Endothelial cell (in vitro differentiated cells): ENCODE measurements at places on chromosomes 3 and 15. TPM values are rescaled to one million over a fixed set of nuclear protein-coding genes. Genes with fewer than 3 reads are reported as not detected.

MYZAP gene
- total RNA-seq: 55.3 TPM

MUC20 gene
- total RNA-seq: 0.21 TPM

CHRFAM7A gene
- 1.9 TPM for total RNA-seq

LINS1 gene
- total RNA-seq: 10.2 TPM

DLEC1 gene
- 0.62 TPM for total RNA-seq

TICRR gene
- total RNA-seq: 4.8 TPM

SUSD5 gene
- 3.9 TPM for total RNA-seq

DNA sequence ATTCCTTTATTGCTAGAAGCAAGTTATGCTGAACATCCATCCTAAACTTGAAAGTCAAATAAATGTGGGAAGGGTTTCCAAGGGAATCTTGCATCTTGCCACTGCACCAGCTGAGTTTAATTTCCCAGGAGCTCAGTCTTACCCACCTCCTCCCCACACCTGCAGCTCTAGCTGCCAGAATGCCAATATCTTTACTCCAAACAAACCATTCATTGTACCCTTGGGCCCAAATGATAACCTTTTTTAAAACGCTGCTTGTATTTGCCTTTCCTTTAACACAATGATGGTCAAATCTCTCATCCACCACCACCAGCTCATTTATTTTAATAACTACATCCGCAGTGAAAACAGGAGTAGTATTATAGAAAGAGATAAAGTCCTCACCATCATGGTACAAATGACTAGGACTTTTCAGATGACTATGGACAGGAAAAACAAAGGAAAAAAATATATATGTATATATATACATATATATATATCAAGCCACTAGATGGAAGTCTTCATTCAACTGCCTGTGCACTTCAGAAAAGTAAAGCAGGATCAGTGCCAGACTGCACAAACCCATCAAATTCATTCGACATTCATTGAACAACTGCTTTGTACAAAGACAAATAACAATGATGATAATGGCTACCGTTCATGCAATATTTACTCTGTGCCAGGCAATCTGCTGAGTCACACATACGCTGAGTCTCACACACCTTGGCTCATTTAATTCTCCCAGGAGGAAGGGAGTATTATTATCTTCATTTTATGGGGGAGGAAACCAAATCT, 44.0 kb downstream of the BFSP2 start:
- no peak for DNase-seq

GRCh38 chr3:73437828-73438227, 186.9 kb downstream of the PDZRN3 start:
- DNase-seq: no peak

- no peak for DNase-seq
Observed at GRCh38 chr15:93288728-93289294, 199.8 kb upstream of the RGMA start.

DNA sequence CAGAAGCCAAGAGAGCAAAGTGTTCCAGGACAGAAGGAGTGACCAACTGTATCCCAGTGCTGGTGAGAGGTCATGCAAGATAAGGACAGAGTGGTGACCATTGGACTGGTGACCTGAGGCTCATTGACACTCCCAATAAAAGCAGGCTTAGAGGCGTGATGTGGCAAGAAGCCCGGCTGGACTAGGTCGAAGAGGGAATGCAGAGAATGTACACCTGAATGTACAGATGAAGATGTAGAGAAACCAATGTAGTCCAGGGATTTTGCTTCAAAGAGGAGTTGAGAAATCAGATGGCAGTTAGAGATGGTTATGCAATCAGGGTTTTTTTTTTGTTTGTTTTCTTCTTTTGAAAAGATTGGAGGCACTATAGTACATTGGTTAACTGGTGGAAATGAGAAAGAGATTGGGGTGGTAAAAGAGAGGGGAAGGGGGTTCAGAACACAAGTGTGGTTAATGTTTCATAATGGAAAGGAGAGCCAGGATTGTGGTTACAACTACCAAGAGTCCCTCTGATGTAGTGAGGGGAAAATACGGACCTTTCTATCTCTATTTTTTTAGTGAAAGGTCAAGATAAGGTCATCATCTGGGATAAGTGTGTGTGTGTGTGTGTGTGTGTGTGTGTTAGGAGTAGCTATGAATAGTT, 23.3 kb downstream of the ST3GAL6 start:
- DNase-seq: no peak

- DNase-seq: no peak
Observed at GRCh38 chr3:185049710-185050109, 103.2 kb downstream of the C3orf70 start.

DNA sequence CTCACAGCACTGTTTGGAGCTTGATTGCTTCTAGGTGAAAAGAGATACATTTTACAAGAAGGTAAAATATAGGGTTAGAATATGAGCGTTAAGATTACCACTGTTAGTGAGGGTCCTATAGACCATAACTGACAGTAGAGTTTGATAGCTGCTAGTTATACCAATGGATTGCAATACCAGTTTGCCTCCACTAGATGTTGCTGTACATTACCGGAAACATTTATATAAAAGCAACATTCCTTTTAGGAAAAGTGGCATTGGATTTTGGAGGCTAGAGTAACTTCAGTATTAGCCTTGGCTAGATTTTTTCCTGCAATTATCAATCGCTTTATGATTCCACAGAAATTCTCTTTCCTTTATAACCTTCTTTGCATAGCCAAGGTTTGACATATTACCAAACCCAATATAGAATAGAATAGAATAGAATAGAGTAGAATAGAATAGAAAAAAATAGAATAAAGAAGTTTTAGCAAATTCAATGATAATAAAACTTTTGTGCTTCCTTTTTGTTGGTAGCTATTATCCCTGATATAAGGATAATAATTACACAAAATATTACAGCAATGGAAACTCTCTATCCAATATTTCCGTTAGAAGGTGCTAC, 1093.6 kb upstream of the ALCAM start:
- no peak for DNase-seq

DNA sequence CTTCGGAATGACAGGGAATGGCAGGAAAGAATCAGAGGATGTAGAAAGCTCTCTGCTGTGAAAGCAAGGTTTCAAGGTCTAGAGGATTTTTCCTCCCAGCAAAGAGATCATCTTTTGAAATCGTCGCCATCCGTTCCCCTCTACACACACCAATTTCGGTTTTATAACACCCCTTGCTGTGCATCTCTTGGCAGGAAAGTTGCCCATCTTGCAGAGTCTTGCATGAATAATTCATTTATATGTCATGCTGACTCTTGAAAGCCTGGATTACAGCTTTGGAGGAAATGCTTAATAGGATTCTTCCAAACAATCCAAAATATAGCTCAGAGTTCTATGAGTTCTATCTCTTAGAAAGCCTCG, 262.7 kb downstream of the CHL1 start:
- DNase-seq: no peak

DNA sequence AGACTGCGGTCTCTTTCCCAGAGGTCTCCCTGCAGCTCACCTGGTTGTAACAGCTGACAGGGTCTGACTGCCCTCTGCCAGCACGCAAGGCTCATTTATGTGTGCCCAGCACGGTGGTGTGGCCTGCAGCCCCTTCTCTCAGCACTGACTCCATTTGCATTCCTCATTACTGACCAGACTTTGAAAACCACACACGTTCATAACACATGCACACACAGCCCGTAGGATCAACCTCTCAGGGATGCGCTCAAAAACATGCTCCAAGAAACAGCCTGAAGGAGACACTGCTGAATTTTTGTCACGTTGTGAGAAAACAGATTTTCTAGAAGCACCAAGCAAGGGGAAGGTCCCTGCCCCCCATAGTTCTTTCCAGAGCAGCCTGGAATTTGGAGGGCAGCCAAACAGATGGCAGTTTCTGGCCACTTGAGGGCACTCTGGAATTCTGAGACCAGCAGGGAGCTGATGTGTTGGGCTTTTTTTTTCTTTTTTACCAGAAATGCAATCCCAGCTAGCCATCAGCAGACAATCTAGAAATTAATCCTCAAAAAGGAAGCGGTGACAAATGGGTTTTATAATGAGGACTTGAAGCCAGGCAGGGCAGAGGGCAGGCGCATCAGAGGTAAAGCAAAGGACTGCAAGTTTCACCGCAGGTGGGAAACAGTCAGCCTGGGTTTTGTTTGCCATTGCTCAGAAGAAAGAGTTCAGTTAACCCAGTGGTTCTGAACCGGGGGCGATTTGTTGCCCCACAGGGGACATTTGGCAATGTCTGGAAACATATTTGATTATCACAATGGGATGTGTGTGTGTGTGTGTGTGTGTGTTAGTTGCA, 170.5 kb upstream of the PROK2 start:
- peak; percentile 65 for DNase-seq

GRCh38 chr15:81531109-81531592, 157.1 kb upstream of the TMC3 start:
- DNase-seq: no peak

DNA sequence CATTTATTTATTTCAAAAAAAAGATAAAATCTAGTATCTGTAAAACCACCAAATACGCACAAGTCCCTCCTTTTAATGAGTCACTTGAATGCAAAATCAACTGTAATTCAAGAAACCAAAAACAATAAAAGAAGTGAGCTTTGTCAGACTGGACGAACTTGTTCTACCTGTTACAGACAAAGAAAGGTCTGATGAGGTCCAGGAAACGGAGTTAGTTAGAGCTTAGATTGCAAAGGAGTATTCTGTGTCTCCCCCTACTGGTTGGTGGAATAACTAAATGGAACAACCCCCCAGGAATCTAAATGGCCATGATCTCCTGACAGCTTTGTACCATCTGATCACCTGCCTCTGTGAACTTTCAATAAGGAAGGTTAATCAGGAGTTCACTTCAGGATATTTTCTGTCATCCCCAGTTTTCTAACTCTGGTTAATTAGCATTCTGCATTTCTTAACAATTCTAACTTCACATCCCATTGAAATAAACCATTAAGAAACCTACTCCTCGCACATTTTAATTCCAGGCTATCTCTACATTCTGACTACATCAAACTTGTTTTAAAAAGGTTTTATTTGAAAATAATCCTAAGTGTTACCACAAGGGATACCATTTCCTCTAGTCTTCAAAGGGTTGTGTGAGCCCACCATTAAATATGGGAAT, 333.0 kb upstream of the SATB1 start:
- DNase-seq: peak; percentile 41

DNA sequence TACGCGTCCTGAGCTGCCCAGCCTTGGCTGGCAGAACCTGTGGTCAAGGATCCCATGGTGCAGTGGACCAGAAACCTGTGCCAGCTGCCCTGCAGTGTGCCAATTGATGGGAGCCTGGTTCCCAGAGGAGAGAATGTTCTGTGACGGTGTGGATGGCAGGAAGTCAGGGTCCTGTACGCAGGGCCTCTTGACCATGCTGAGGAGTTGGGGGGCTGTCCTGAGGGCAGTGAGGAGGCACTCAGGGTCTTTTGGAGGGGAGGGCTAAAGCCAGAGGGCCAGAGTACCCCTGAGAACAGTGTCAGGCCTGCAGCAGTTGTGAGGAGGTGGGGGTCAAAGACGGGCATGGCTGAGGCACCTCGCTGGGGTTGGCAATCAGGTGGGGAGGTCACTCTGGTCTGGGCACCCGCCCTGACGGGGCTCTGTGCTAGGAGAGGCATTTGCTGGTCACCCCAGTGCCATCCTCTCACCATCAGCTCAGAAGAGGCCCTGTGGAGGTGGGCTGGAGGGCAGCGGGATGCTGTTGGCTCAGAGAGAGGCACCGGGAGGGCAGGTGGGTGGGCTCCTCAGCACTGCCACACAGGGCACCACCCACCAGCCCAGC, 61.0 kb downstream of the SCN5A start:
- DNase-seq: no peak
